ENCODE measurements at places on chromosomes 7 and 10.

DNA sequence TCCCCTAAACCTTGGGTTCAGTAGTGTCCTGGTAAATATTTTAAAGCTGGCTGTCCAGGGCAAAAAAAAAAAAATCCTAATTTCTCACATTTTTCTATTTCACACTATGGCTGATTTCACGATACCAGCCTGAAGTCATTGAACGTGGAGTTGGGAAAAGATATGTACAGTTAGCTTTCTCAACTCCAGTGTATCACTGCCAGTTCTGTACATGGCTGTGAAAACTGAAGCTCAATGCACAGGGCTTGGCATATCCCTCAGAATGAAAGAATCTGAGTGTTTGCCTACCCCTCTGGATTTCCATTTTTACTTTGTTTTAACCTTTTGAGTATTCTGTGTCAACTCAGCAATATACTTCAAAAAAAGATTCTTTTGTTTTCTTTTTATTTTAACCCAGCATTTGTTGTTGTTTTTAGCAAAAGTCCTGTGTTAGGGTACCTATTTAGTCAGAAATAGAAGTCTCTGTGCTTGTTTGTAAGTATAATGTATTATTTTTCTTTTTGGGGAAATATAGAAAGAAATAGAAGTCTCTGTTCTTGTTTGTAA, 274.5 kb downstream of the ADK start:
- DNase-seq: no peak

DNA sequence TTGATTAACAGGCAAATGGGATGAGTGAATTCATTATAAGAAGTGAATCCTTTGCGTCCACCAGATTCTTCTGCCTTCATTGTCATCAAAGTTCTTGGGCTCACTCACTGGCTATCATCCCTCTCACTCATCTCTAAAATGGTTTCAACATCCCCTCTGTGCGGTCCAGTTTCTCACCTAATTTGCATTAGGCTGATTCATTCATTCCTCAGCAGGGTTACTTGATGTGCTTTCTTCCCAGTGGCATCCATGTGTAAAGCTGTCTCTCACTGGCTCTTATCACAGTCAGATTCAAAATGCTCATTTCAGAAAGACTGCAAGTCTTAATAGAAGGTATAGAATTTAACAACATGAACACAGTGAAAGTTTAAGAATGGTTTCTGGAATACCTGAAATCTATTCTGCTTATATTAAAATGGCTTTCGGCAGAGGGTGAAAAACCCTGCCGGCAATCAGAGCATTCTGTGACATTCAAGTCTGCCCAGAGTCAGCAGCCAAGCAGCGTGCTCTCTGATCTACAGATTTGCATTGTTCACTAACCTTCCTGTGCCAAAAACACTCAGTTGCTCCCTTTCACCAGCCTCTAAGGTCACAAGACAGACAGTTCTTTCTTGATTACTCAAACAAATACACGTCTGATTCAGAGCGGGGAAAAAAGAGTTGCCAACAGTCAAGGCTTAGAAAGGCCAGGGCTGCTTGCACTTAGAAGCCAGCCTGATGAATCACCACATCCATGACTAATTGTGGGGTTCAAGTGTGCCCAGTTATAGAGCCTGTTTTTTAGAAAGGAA, 106.7 kb downstream of the TES start:
- no peak for DNase-seq

DNA sequence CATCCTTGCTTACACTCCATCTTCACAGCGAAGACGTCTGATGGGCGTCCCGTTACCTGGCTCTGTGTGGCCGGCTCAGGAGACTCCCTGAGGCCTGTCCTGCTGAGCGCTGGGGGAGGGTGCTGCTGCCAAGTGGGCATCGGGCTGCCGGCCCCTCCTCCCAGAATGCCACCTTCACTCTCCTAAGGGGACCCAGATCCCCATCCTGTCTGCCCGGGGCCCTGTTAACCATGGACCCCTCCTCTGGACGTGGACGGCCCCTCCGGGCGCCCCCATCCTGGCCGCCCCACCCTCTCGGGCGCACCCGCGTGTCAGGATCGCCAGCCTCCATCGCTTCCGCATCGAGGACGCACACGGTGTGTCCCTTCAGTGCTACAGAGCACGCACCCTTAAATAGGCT, 7.3 kb upstream of the FOXL3 start:
- no peak for DNase-seq

DNA sequence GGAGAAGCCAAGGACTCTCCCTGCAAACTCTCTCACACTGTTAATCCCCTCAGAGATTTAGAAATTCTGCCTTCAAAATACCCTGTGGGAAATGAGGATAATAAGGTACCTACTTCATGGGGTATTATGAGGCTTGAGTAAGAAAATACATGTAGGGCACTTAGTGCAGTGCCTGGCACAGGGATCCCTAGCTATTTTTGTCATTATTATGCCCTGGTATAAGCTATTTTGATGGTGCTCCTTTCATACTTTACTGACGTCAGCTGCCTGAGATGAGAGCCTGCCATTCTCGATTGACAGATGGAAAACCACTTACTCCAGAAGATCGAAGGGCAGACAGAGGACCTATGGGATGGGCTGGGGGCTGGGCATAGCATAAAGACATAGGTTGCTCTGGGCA, 30.1 kb downstream of the MKX start:
- no peak for DNase-seq

DNA sequence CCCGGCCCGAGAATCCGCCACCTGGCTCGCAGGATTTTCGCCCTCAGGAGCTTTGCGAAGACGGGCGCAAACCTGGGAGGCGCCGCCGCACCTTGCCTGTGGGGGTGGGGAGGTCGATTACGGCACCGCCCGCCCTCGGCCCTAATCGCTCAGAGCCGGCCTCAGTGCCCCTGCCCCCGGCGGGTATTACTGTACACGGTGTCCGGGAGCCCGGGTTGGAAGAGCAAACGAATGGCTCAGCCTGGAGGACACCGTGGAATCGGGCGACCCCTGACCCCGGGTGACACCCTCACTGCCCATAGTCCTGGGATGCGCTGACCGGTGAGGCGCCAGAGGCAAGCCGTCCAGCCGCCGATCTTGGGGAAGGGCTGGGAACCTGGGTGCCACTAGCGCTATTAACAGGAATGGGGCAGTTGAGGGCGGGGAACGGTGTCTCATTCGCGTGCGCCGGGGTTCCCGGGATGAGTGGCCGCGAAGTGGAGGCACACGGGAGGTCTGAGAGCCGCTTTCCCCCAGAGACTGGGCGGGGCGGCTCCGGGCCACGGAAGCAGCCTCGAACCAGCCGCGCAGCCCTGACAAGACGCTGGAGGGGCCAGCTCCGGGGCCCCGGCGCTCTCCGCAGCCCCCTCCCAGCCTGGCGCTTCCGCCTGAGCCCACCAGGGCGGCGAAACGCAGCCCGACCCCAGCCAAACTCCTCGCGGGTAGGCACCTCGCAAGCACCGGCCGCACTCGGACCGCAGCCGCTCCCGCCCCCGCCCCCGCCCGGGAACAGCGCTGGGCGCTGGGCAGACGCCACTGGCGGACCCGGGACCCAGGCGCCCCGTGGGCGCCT, 167.5 kb downstream of the NRF1 start:
- DNase-seq: no peak

DNA sequence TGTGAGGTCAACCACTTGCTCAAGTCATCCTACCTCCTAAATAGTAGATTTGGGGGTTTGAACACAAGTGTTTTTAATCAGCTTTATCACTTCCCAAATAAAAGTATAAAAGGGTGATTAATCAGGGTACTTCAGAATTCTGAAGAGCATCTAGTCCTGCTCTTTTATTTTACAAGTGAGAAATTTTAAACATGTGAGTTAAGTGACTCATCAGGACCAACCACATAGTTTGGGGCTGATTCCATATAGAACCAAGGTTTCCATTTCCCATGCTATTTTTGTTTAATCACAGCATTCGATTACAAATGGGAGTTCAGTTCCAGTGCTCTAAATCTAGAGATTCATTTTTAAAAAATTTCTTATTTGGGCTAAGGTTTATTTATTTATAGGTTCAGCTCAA, 113.4 kb downstream of the GPR158 start:
- DNase-seq: no peak

DNA sequence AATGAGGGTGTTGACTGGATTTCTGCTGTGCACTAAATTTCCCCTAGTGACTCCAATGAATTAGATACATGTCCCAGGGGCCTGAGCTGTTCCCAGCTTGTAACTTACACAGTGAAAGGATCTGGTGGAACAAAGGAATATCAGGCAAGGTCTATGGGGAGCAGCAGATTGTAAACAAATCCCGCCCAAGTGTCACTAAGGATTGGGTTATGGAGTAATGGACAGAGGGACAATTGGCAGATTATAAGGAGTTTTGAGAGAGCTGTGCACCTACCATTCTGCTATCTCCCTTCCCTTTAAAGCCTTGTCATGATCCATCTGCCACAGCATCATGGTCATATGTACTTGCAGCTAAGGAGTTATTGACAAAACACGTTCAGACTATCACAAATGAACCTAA, 183.0 kb downstream of the RAB11FIP2 start:
- DNase-seq: no peak

- no peak for DNase-seq
Observed at GRCh38 chr10:116521424-116522290, 24.1 kb upstream of the PNLIP start.

GRCh38 chr10:103558911-103559310, 65.4 kb downstream of the NEURL1 start:
- no peak for DNase-seq

DNA sequence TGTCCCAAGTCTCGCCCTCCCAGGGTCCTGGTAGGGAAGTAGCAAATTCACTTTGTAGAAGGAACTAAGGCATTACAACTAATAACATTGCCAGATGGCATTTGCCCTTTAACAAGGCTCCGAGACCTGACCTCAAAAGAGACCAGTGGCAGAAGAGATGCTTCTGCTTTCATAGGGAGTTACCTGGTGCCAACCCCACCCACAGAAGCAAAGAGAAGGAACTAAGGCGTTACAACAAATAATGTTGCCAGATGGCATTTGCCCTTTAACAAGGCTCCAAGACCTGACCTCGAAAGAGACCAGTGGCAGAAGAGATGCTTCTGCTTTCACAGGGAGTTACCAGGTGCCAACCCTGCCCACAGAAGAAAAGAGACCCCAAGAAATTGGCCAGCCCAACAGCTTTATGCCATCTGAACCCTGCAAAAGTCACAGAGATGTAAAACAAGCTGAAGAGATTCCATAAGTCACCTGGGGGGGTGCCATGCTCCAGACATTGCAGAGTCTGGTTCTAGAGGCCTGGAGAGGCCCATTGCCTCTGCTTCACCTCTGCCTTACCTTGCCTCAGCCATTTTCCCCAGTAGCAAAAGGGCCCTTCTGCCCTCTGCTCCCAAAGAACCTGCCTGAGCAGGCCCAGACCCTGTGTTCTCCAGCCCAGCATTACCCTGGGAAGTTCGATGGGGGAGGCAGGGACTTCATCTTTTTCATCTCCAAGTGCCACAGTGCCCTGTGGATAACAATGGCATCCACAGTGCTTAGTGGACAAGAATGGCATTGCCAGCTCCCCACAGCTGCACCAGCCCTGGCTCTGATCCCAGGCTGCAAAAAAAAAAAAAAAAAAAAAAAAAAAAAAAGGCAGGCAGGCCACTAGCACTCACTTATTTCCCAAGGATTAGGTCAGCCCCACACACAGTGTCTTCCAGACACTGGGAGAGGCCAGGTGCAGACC, 179.5 kb upstream of the PLXNA4 start:
- DNase-seq: no peak

GRCh38 chr10:4307910-4308309, 518.1 kb upstream of the AKR1E2 start:
- no peak for DNase-seq

GRCh38 chr10:73998623-73998928, 660 bp downstream of the VCL start:
- DNase-seq: no peak
